Bronchus fibroblast of lung (primary cell): ENCODE measurements at places on chromosomes 5 and 9. TPM values are rescaled to one million over a fixed set of nuclear protein-coding genes. Genes with fewer than 3 reads are reported as not detected.

Gene SH3RF2
- total RNA-seq: 1.0 and 1.5 TPM in 2 replicates

Gene MSMP
- total RNA-seq: not detected in 2 replicates

Gene TNFSF15
- total RNA-seq: under 0.01 and 0.17 TPM in 2 replicates

Gene TMC1
- 0.45 TPM in 1 of 2 replicates, not detected in the other for total RNA-seq

Gene NR5A1
- total RNA-seq: not detected in 2 replicates
